ENCODE measurements at places on chromosomes 1 and 21.

GRCh38 chr1:117618450-117619122 is 12.7 kb downstream of the TENT5C start:
- DNase-seq, result no peak

DNA sequence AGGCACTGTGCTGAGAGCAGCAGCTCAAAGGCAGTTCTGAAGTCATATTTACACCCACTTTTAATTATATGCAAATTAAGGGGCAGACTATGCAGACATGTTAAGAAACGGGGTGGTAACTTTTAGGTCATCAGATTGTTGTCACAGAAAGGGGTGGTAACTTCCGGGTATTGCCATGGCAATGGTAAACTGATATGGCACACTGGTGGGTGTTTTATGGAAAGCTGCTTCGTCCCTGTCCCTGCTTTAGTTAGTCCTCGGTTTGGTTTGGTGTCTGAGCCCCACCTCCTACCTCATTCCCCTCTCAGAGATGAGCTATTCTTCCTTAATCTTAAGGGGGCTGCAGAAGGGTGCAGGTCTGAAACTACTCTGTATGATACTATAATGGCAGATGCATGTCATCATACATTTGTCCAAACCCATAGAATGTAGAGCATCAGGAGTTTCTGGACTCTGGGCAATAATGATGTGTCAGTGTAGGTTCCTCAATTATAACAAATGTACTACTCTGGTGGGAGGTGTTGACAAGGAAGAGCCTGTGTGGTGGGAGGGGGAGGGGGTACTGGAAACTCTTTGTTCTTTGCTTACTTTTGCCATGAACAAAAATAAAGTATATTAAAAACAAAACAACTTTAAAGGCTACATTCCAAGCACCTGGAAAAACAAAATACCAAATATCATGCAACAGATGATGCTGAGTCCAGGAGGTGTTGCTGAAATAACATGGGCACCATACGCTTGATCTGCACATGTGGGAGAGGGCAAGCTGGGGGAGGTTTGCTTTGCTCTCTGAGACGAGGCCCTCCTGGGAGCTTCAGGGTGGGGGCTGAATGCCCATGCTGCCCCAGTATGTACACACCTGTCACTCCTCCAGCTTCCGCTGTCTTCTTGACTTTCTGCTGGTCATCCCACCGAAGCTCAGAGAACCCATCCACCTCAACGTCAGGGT is 6.3 kb downstream of the PARP1 start:
- no peak for DNase-seq

- no peak for DNase-seq
Measured at GRCh38 chr1:214453109-214453722, 98.2 kb downstream of the PTPN14 start.

DNA sequence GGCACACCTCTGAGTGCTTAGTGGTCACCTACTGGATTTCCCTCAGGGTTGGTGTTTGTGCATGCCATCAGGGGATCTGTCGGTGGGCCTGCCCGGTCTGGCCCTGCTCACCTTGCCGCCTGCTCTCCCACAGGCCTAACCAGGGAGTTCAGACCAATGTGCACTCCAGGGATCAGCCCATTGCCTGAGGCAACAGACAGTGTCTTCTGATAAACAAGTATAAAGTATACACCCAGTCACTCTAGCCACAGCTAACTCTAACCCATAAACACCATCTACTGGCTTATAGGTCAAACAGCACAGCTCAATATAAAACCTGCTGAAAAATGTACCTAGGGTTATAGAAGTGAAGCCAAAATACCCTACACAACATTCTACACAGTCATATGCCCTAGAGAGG is 1300.0 kb downstream of the PLA2G4A start:
- DNase-seq, result no peak

DNA sequence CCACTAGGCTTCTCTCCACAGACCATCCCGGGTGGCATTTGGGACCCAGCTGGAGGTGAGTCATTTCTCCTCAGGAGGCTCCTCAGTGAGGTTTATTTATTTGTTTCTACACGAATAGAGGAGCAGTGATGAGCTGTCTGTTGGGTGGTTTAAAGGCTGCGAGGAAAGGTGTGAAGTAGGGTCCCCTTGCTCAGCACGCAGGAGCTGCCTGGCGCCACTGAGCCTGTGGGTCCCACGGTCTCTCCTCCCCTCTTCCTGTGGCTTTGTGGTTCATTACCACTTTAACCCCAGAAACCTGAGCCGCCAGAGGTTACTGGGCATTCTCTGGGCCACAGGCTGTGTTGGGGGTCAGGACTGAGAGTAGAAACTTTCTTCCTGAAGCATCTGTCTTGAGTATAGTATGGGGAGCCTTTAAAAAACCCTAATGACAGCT is 39.9 kb downstream of the IL6R start:
- DNase-seq, result peak; percentile 77

DNA sequence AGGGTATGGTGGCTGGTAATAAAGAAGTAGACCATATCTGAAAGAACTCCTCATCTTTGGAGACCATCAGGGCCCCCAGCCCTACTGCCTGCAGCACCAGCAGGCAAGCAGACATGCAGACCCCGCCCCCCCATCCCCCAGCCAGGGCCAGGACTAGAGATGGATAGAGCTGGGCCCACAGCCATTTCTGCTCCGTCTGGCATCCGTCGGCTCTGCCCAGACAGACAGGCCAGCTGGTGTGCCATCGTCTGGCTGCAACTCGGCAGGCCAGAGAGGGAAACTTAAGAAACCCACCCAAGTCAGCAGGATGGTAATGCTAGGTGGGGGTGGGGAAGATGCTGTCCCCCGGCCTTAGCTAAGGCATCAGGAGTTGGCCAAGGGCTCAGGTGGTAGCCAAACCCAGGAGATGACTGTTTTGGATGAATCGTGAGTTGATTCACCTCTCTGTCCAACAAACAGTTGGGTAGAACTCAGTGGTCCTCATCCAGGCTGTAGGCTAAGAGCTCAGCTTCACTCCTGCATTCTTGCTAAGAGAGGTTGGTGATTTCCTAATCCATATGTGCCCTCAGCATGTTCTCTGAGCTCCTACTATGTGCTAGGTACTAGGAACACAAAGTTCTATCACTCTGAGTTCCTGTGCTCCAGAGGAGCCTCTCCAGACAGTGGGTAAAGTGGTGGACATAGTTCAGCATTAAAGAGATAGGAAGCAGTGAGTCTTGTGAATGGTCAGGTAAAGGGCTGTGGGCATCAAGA is 23.2 kb upstream of the TMEM222 start:
- no peak for DNase-seq

GRCh38 chr1:115196296-115196695 is 107.0 kb upstream of the TSPAN2 start:
- no peak for DNase-seq

DNA sequence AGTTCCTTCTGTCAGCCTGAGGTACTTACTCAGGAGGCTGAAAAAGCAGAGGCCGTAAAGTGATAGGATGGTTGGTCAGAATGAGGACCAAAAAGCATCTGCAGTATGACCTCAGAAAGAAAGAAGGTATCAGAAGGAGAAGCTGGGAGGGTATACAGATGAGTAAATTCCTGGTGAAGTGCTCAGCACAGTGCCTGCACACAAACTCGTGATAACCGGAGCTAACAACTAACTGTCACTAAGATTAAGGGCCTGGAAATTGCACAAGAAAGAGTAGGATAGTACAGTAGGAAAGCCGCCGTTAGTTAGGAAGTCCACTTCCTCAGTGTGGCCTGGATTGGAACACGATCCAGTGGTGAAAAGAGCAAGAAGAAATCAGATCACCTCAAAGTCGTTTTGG is 62.6 kb downstream of the VPS26C start:
- DNase-seq, result no peak

DNA sequence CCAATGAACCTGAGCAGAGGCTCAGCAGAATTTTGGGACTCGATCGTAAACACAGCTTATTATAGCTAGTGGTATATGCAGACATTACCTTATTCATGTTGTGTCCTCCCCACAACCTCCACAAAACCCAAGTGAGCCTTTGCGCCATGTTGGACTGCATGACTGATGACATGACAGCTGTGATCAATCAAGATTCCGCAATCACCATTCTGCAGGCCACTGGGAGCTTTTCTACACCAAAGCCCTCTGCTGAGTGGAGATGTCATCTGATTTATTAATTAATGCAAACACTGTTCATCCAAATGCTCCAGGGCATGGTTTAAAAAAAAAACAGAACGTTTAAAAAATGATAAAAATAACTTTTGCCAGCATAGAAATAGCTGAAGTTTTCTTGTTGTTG is 7.9 kb upstream of the SRP9 start:
- DNase-seq, result no peak

DNA sequence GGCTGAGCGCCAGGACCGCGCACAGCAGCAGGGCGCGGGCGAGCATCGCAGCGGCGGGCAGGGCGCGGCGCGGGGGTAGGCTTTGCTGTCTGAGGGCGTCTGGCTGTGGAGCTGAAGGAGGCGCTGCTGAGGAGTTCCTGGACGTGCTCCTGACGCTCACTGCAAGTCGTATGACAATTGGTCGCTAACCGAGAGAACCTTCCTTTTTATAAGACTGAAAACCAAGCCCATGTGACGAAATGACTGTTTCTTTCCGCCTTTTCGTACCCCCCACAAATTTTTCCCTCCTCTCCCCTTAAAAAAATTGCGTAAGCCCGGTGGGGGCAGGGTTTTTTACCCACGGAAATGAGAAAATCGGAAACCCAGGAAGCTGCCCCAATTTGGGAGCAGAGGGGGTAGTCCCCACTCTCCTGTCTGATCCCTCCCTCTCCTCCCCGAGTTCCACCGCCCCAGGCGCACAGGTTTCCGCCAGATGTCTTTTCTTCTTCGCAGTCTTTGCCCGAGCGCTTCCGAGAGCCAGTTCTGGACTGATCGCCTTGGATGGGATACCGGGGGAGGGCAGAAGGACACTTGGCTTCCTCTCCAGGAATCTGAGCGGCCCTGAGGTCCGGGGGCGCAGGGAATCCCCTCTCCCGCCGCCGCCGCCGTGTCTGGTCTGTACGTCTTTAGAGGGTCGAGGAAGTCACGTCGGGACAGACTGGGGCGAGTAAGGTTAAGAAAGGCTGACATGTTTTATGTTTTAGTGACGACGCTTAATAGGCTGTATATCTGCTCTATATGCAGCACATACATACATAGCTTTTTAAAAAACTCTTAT is at the start of gene PTGS2:
TSS of gene PTGS2 (minus strand) at position 179 of the 817 bp plus-strand sequence. CDS start at position 46, 133 bp downstream.
- peak; percentile 84 for DNase-seq

DNA sequence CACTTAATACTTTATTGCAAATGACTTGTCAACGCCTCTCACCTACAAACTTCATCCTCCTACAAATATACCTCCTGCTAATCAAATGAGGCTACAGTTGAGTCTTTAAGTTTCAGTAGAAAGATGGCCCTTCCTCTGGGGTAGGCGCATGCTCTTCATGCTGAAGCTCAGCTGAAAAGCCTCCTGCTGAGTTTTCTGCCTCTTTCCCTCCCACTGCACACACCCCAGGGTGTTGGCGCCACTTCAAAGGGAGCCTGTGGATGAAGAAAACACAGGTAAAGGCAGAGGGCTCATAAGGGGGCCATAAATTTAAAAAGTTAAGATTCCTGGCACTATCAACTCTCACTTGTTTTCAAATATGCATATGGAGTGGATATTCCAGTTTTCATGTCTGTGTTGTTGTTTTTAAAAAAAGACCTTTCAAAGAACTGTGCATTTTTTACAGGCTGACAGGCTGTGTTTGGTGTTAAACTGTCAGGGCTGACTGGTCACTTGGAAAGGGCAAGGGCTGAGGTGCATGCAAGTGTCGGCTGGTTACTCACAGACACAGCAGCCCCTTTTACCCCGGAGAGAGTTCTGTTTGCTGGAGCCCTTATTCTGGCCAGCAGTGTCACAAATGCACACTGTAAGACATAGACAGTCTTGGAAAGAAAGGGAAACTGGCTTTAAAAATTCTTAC is 42.9 kb upstream of the LGALS8 start:
- DNase-seq, result no peak

DNA sequence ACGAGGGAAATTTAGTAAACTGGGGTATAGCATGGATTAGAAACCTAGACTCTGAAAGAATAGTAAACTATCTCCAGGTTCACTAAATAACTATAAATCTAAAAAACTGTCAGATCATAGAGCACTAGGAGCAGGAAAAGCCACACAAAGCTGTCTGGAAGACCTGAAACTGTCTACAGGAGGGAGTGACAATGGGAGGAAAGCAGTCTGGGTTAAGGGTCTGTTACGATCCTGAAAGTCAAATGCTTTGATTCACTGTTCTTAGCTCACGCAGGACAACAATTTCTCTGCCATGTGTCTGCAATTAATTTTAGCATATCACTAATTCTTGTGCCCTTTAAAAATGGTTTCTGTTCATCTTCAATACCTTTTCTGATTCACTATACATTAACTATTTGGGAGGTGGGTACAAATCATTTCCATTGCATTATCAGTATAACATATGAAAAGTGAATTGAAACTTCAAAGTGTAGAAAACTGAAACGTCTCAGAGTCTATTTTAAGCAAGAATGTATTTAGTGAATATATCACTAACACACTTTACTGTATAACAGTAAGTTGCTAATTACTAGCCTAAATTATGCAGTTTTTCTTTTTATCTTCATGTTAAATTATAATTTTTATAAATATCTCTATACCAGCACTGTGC is 18.4 kb downstream of the CEP170 start:
- DNase-seq, result no peak

DNA sequence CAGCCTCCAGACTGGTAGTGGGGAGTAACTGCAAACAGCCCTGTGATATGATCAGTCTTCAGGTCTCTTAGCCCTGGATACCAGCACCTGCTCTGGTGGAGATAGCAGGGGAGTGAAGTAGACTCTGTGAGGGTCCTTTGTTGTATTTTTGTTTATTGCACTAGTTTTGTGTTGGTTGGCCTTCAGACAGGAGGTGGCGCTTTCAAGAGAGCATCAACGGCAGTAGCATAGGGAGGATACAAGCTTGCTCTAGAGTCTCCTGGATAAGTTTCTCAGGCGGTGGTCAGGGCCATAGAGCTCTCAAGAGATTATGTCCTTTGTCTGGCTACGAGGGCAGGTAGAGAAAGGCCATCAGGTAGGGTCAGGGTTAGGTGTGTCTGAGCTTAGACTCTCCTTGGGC is 116.4 kb downstream of the USH2A start:
- no peak for DNase-seq

- no peak for DNase-seq
Measured at GRCh38 chr1:93612510-93612909, 69.1 kb downstream of the BCAR3 start.

GRCh38 chr1:16458831-16459230 is 18.3 kb downstream of the NECAP2 start:
- no peak for DNase-seq

DNA sequence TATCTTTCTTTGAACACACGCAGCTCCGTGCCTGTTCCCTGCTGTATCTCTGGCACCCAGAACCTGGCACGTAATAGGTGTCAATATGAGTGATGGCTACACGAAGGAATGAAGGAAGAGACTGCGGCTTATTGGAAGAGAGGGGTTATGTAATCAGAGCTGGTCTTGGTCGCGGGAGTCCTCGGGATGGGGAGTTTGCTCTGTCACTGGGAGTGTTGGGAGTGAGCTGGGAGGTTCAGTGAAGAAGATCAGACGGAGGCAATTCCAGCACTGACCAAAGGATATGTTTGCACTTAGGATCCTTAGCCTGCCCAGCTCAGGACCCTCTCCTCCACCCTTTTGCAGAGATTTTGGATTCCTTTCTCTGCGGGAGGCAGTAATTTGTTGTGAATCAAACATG is 709.1 kb downstream of the PTPRU start:
- DNase-seq, result no peak

All from GM06990 (cell line).